ENCODE measurements at places on chromosomes 16 and 17.

GRCh38 chr17:50561746-50562141 is 1.2 kb downstream of the CACNA1G start:
- DNase-seq: no peak

DNA sequence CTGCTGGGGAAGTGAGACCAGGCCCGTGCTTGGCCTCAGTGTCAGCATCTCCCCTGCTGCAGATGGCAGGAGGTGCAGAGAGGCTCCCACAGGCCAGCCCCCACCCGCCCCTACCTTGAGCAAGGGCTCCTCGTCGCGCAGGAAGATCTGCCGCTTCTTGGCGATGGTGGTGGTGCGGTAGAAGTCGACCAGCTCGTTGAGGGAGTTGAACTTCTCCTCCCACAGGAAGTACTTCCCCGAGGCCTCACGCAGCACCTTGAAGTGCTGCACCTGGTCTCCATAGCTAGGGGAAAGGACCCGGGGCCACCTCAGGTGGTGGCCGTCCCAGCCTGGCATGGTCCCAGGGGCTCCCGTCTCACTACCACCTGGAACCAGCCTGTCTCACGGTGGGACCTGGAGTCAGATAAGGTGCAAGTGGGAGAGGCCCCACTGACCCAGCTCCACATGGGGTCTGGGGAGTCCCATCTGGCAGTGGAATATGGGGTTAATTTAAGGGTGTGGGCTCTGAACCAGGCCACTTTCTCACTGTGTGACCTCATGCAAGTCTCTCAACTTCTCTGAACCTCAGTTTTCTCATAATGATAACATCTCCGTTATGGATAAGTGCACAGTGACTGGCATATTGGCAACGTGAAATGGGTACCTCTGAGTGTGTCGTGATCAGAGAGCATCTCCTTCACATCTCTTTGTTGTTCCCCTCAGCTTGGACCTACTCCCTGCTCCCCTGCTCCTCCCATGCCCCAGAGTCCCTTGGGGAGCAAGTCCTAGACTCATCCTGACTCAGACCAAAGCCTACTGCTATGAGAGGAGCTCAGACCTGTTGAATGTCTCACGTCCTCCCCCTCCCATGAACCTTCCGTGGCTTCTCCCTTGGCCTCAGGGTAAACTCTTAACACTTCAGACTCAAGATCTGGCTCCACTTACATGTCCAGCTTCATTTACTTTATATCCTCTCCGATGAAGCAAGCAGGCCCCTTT is 19.8 kb upstream of the FAM83G start:
- DNase-seq: peak; percentile 60

DNA sequence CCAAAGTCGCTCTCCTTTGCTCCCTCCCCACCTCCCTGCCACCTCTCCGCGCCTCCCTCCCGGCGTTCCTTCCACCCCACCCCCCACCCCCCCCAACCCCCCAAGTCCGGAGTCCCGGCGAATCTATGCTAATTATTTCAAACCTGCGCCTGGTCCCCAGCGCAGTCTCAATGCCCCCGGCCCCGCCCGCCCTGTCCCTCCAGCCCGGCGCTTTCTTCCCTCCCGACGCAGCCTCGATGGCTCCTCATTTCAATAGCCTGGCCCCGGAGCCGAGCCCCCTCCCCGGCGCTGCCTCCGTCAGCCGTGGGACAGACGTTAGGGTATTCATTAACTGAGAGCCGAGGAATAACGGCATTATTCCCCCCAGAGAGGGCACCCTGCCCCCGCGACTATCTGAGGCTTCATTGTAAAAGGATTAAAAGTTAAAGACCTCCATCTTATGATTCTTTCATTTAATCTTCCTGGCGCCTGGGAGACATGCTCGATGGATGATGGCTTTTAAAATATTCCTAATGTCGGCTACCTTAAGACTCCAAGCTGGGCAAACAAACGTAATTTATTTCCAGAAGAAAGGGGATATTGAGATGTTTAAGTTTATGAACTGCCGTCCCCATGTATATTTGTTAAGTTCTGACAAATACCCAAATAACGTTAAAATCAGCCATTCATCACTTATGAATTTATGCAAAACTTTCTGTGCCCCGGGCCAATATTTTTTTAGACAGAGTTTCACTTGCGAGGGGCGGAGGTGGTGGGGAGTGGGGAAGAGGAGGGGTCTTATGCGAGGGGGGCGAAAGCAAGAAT is 3.4 kb downstream of the NOG start:
- DNase-seq: no peak

- no peak for DNase-seq
These were observed 412.2 kb upstream of the EEF2KMT start for GRCh38 chr16:5509794-5510193.

- peak; percentile 85 for DNase-seq
These were observed 41.5 kb upstream of the MED9 start for GRCh38 chr17:17435323-17435722.

DNA sequence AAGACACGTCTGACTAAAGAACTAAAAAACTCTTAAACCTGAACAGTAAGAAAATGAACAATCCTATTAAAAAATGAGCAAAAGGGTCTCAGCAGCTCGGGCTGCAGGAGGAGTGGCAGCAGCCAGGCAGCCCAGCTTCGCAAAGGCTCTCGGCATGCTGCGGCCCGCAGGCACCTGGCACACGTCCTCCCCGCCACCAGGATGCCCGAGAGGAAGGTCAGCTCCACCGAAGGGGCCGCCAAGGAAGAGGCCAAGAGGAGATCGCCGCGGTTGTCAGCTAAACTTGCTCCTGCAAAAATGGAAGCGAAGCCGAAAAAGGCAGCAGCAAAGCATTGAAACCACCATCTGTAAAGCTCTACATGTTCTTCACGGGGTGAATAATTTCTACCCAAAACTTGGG is 173.5 kb downstream of the BCAS3 start:
- DNase-seq: no peak
